ENCODE measurements at places on chromosomes 4 and X.
A peak's percentile ranks its signal among the peaks of the same experiment; 100 is the strongest.

DNA sequence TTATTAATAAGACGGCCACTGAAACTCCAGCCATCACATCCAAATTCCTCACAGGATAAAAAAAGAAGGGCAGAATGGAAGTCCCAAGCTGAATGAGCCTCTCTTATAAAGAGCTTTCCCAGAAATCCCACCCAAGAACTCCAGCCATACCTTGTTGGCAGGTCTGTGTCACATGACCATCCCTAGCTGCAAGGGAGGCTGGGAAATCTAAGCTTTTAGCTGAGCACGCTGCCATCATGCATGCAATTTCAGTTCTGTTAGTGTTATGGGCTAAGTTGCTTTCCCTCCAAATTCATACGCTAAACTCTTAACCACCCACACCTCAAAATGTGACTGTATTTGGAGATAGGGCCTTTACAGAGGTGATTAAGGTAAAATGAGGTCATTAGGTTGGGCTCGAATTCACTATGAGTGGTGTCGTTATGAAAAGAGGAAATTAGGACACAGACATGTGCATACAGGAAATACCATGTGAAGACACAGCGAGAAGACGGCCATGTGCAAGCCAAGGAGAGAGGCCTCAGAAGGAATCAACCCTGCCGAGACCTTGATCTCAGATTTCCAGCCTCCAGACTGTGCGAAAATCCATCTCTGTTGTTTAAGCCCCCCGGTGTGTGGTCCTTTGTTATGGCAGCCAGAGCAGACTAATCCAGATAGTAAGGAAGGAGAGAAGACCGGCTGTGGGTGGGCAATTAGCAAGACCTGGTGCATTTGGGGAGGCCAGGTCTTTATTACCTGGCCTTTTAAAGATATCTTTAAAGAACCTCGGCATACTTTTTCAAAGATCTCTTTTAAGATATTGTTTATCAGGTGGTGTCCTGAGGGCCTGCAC is 317.6 kb downstream of the BCOR start:
- DNase-seq = no peak

DNA sequence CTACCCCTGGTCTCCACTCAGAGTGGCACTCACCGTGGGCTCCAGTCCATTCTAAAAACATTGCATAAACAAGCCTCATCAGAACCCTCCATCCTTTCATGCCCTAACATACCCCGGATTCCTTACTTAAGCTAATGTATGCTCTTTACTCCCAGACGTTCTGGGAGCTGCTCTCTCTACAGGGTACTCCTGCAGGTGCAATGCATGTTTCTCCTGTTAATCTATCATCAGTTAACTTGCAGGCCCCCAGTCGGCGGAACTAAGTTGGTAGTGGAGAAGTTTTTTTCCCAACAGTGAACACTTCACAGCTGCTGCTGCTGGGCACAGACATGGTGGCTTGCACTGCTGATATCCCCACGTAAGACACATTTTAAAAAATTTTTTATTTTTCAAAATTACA is 161.6 kb upstream of the FAT1 start:
- DNase-seq = no peak

DNA sequence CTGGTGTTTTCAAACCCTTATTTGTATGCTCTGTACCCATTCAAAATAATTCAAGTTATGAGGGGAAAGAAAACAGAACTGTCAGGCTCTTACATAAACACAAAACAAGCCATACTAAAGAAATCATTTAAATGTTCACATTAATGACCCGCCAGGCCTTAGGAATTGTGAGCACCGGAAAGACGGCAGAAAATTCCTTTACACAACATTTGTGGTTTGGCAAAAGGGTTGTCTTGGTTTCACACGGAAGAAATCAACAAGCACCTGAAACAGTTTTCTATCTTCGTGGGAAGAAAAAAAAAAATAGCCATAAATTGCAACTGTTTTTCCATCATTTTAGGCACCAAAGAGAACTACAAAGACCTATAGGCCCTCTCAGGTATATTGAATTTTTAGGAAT is 188.5 kb upstream of the FTHL17 start:
- DNase-seq = no peak

DNA sequence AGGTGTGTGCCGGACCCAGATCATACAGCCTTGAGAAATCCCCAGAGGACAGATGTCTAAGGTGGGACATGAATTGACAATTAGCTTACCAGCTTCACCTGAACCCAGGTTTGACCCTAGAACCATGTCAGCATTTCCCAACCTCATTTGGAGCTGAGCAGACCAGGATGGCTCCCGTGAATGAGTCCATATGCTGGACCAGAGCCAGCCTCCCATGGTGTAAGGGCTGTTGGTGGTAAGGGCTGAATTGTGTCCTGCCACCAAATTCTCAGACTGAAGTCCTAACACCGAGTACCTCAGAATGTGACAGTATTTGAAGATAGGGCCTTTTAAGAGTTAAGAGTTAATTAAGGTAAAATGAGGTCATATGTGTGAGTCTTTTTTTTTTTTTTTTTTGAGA is 88.3 kb downstream of the SLC34A2 start:
- DNase-seq = no peak

DNA sequence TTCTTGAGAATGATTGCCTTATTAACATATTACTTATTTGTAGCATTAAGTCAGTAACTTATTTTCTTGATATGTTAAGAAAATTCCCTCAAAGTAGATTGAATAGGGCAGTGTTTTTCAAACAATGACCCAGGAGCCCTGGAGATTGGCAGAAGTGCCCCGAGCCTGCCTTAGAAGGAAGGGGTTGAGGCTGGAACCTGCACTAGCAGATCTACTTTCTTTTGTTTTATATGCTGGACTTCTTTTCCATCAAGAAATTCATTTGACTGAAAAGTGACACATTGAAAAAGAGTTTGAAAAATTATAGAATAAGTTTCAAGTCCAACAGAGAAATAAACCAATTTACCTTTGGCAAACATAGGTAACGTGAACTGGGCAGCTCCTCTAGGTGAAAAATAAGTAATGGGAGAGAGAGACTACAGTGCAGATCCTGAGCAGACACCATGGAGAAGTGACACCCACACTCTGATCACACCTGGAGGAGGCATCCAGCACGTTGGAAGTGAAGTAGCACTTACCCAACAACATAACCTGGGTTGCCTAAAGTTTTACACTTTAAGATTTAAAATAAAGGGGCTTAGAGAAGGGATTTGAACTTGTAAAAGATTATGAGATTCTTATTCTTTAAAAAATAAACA is 18.6 kb downstream of the ARSJ start:
- no peak for DNase-seq

- peak; percentile 39 for DNase-seq
Observed at GRCh38 chrX:111098874-111099273, 2.9 kb downstream of the PAK3 start.

DNA sequence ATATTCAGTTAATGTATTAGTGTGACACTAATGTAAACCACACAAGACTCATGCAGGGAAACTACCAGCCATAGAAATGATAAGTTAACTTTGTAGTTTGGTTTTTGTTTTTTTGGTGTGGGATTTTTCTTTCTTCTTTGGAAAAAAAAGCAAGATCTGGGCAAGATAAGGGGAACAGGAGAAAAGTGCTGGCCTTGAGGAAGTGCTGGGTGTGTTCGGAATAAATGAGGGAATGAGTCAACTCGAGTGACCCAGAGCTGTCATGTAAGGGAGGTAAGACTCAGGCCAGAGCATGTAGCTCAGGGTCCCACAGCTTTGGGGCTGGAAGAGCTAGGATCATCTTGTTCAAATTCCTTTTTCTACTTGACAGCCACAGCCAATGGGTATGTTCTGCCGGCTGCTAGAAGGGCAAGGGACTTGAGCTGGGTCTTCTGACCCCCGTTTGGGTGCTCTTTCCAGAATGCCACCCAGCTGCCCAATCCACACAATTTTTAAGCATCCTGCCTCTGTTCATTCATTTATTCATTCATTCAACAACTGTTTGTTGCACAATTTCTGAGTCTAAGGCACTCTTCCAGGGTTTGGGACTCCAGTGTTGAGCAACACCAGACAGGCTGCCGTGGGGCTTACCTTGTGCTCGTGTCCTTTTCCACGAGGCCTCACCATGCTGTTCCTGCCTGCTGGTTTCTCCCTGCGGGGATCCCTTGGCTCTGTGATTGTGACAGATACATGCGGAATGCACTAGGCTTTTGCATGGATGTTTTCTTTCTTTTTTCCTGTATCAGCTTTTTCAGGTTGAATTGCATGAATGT is 54.5 kb downstream of the CLDN34 start:
- no peak for DNase-seq

DNA sequence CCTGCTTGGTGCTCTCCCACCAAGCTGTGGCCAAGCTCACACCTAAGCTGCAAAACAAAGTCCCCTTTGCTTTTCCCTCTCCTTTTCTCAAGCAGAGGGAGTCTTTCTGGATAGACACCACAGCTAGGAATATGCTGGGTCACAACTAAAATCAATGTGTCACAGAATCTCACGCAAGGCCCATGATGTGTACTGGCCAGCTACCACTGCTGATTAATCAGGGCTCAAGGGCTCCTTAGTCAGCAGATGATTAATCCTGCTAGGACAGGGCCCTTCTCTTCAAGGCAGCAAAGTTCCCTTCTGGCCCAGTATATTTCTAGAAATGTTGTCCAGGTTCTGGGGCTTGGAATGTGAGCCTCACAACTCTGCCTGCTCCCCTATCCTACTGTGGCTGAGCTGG is 32.0 kb upstream of the TENT5D start:
- DNase-seq = no peak

- DNase-seq = no peak
Observed at GRCh38 chr4:129883996-129884395, 788.0 kb downstream of the C4orf33 start.

- no peak for DNase-seq
Observed at GRCh38 chr4:147863111-147863747, 131.3 kb downstream of the ARHGAP10 start.

GRCh38 chrX:39152106-39152649 is 350.9 kb downstream of the MID1IP1 start:
- no peak for DNase-seq

GRCh38 chr4:53366301-53366716 is 448 bp upstream of the SCFD2 start:
- DNase-seq = no peak

GRCh38 chr4:87716371-87717265 is 66.5 kb downstream of the DMP1 start:
- no peak for DNase-seq

GRCh38 chr4:74258963-74259362 is 49.3 kb upstream of the EPGN start:
- DNase-seq = no peak

DNA sequence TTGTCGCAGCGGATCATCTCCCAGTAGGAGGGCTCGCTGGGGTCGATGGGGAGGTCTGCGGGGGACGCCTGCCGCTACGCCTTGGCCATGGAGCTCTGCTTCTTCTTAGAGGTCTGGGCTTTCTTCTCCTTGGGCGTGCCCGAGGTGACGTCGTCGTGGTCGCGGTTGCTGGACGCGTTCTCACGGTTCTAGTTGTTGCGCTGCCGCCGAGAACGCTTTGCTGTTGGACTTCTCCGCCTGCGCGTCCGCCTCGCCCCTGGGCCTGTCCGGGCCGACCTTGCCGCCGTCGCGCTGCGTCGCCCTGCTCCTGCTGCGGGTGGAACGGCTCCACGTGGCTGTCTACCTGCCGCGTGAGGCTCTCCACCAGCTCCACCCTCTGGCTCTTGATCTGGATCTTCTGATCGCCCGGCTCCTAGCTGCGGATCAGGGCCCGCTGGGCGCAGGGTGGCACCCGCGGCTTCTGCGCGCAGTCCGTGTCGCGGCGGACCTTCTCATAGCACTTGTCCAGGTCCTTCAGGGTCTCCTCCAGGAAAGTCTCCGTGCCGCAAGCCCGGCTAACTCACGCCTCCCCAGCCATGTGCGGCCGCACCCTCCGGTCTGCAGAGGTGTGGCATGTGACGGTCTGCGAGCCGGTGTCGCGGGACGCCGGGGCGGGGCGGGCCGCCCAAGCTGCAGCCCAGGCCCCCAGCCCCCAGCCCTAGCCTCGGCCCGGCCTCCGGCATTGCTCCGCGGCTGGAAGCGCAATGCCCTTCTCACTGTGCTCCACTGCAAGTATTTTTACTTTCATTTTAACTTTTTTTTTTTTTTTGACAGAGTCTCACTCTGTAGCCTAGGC is 40.5 kb upstream of the OGT start:
- no peak for DNase-seq

DNA sequence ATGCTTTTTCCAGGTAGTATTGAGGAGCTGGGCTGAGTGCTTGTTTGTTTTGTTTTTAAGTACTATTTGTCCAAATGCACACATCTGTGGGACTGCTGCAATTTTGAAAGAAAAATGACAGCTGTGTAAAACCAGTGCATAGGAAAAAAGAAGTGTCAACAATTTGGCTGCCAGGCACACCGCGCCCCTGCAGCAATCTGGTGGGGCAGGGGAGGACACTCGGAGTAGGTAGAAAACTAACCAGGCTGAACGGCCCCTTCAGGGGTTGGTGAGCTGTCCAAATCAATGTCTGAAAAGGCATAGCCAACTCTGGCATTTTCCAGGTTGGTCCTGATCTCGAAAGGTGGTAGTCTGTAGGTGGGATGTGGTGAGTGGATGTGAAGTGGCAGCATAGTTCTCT is 1.1 kb downstream of the LDOC1 start:
- DNase-seq = no peak

- DNase-seq = no peak
Observed at GRCh38 chr4:160217352-160217751, 1114.5 kb downstream of the RAPGEF2 start.

GRCh38 chrX:49725923-49726904 is 30.4 kb upstream of the PAGE1 start:
- no peak for DNase-seq

DNA sequence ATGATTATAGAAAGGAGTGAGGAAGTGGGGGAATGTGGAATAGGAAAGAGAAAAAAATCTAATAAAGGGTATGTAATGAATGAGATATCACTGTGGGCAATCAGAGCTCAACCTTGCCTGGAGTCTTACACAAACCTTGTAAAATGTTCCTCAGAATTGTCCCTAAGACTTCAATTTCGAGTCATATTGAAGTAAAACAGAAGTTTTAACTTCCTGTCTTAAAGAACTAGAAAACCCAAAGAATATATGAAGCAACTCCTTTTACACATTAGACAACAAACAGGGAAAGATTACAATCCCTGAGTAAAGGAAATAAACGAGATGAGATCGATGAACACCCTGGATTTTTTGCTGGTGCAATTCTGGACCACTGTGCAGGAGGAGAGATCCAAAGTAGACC is 18.0 kb downstream of the CXCL2 start:
- DNase-seq = no peak

GRCh38 chr4:5018603-5019002 is 655 bp downstream of the CYTL1 start:
- no peak for DNase-seq

DNA sequence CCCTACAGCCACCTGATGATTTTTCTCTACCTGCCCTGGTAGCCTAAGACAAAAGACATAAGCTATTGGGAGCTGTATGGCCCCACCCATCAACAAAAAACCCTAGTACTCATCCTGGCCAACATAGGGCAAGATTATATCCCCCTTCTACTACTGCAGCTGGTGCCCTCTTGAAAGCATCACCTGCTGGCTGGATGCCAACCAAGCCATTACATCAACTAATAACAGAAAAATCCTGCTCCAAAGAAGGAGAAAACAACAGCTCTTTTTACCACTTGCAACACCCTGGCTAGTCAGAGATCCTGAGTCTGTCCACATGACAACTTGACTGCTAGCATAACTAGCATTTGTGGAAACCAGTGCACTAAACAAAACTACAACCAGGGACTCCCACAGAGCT is 43.6 kb upstream of the UPRT start:
- DNase-seq = no peak

- no peak for DNase-seq
Observed at GRCh38 chrX:87616371-87616770, 98.8 kb downstream of the KLHL4 start.

- no peak for DNase-seq
Observed at GRCh38 chr4:70746179-70746839, 24.5 kb downstream of the RUFY3 start.

All from SHP77 (cell line).